ENCODE measurements at places on chromosomes 6 and 20. TPM values are rescaled to one million over a fixed set of nuclear protein-coding genes. Genes with fewer than 3 reads are reported as not detected.

The SEMG1 gene
- total RNA-seq: not detected

DNA sequence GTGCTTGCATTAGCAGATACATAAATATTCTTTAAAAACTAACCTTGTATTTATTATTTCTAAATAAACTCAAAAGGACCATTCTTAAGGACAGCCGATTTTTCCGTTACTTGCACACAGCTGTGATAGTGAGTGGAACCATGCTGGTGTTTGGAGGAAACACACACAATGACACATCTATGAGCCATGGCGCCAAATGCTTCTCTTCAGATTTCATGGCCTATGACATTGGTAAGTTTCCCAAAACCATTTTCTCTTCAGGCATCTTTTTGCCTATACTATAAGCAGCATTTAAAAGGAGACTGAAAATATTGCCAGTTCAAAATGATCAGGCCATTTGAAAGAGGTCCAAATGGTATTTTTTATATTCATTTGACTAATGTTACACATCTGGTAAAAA is 92.3 kb downstream of the ATRN start:
- DNase-seq: no peak

DNA sequence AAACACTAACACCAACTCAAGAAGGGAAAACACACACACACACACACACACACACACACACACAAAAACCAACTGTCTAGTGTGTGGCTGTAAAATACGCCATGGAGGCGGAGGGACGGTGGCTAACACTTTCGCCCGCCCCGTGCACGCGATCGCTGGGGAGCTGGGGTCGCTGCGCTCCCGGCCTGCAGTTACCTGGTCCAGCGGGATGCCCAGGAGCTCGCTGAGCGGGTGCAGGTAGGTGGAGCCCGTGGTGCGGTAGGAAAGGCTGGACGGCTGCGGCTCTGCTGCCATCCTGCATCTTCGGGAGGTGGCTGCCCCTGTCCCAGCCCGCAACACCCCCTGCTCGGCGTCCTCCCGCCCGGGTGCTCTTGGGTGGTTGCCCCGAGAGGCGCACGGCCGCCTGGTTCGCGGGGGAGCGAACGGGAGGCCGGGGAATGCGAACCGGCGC is 303 bp downstream of the MBOAT1 start:
- DNase-seq: peak; percentile 77

DNA sequence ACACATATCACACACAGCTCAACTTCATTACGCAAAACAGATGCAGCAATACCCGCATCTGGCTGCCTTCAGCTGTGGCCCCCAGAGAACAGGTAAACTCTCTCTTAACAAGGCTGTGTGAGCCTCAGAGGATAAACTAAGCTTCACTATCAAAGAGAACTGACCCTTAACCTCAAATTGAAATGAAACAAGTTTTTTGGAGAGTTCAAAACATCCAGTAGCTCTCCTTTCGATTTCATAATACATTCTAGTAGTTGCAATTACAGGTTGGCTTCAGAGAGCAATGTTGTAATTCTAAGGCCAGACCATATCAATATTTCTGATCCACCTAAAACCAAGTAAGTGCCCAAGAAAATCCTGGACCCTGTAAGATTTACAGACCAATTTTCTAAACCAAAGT is 113.5 kb downstream of the FAXC start:
- no peak for DNase-seq

The TRIM15 gene
- total RNA-seq: 2.2 TPM

- DNase-seq: peak; percentile 36
Measured at GRCh38 chr6:6826095-6826901, 237.8 kb downstream of the LY86 start.

DNA sequence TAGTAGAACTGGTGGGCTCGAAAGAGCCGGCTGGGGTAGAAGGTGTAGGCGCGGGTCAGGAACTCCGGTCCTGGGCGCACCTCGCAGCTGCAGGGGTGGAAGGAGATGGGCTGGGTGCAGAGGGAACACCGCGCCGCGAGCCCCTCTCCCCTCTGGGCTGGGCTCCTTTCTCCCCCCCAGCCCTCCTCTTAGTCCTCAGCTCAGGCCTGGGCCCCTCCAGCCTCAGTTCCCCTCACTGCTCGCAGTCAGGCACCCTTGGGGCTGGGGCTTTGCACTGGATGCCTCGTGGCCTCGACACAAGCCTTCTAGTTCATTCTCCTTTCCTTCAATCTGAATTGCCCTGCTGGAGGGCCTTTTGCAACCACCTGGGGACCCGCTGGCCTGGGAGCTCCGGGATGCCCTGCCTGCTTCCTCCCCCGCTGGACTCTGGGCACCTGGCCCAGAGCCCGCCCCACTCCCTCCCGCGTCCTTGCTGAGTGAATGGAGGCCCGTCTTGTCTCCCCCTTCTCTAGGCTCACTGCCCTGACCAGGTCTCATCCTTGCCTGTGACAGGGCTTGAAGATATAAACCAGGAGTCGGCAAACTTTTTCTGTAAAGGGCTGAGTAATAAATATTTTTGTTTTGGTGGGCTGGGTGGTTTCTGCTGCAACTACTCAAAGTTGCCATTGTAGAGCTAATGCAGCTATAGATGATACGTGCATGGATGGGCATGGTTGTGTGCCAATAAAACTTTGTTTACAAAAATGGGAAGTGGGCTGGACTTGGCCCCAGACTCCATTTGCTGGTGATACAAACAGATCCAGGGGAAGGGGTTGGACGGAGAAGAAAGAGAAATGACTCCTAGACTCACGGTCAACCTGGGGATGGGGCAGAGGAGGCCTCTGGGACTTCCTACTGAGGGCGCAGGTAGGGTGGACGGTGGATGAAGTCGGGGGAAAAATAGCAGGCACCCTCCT is 47.3 kb downstream of the APCDD1L start:
- no peak for DNase-seq

GRCh38 chr20:10714236-10714975 is 40.6 kb upstream of the JAG1 start:
- no peak for DNase-seq

- no peak for DNase-seq
Measured at GRCh38 chr20:19867940-19868371, 109.9 kb downstream of the RIN2 start.

The L3MBTL1 gene
- 16.2 TPM for total RNA-seq

DNA sequence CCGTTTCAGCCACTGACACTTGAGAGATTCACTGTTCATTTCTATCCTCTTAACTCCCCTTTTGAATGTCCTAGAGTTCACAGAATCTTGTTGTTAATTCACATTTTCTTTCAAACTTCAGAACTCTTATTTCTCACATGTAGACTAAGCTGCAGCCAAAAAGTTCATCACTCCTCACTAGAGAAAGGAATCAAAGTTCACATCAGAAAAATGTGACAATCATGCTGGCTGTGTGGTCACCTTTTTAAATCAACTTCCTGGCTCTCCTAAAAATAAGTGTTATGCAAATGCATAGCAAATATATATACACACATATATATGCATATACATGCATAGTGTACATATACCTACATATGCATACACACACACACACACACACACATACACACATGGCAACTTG is 123.0 kb downstream of the CBLN4 start:
- DNase-seq: no peak

- DNase-seq: no peak
Measured at GRCh38 chr6:156131221-156131903, 645.8 kb upstream of the ARID1B start.

The PRKN gene
- total RNA-seq: 10.4 TPM

The PKIB gene
- total RNA-seq: 5.3 TPM

The ZNF343 gene
- total RNA-seq: 12.1 TPM

GRCh38 chr6:118985123-118985830 is 50.3 kb upstream of the MCM9 start:
- no peak for DNase-seq

The KCNS1 gene
- 2.9 TPM for total RNA-seq

GRCh38 chr6:41719436-41720261 is 15.8 kb downstream of the TFEB start:
- no peak for DNase-seq

The MCCD1 gene
- total RNA-seq: 3.5 TPM

The HLA-DQA2 gene
- 6.4 TPM for total RNA-seq

The LY6G6F gene
- not detected for total RNA-seq

The ATAT1 gene
- 10.4 TPM for total RNA-seq

DNA sequence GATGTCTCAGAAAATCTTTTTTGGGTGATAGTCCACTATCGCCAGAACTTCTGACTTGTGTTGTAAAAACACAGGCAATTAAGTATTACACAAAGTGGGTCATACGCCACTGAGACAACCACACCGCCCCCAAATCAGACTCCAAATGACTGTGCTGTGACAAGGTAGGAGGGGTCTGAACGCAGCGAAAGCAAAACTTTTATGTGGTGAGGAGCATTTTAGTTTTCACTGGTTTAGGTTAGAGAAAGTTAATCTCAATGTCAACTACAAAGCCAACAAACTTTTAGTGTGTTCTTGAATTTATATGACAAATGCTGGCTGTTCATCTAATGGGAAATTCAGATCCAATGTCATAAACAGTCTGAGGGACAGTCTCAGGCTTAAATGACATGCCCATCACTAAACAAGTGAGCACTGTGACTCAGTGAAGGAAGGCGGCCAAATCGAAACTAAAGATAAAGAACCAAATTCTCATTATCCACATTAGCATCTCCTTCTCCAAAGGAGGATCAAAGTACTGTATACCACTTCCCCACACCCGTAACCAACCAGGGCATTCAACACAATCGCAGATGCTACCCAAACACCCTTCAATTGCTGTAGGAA is 186.7 kb downstream of the GJA10 start:
- DNase-seq: no peak

DNA sequence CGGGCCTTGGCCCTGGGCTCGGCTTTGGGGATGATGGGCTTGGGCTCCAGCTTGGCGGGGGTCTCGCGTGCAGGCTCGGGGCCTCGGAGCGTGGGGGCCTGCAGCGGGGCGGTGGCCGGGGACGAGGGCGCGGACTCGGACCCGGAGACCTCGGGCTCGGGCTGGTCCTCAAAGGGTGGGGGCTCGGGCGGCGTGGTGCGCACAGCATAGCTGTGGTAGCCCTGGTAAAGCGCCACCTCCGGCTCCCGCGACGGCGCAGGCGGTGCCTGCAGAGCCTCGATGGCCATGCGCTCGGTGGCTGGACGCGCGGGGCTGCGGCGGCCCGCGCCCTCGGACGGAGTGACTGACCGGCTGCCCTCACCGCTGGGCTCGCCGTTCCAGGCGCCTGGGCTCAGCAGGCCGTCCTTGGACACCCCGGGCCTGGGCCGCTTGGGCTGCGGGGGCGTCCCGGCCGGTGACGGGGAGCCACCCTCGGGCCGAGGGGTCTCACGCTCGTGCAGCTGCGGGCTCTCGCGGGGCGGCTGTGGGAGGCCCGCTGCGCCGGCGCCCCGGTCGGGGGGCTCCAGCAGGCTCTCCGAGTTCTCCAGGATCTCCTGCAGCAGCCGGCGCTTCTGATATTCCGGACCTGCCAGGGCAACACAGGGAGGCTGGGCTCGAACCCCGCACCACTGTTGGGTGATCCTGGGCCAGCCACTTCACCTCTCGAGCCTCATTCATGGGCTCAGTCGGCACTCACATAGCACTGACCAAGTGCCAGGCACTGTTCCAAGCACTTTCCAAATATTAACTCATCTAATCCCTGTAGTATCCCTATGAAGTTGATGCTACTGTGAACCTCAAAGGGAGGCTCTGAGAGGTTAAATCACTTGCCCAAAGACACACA is 71.0 kb downstream of the JPH2 start:
- DNase-seq: no peak

The OR2B6 gene
- total RNA-seq: not detected

The SIRPD gene
- 0.35 TPM for total RNA-seq

The PDE7B gene
- total RNA-seq: 15.4 TPM

The LSM2 gene
- total RNA-seq: 41.6 TPM

DNA sequence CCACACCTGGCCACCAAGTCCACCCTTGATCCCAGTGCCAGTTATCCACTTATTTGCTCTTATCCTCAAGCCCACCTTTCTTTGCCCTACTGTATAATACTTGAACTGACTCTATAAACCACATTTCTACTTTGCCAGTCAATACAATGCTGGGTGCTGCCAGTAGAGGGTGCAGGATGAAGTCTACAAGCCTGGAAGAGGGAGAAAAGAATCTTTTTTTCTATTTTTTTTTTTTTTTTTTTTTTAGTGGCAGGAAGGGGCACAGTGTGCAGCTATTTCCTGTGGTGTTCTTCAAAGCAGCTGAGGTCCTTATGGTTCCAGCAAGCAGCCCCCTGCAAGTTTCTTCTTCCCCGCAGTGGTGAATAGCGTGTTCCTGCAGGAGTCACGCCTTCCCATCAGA is 22.2 kb upstream of the GABRR1 start:
- no peak for DNase-seq

The FAM83C gene
- not detected for total RNA-seq

The KIAA0408 gene
- 2.7 TPM for total RNA-seq

GRCh38 chr6:4661391-4661790 is 114.8 kb upstream of the CDYL start:
- no peak for DNase-seq

DNA sequence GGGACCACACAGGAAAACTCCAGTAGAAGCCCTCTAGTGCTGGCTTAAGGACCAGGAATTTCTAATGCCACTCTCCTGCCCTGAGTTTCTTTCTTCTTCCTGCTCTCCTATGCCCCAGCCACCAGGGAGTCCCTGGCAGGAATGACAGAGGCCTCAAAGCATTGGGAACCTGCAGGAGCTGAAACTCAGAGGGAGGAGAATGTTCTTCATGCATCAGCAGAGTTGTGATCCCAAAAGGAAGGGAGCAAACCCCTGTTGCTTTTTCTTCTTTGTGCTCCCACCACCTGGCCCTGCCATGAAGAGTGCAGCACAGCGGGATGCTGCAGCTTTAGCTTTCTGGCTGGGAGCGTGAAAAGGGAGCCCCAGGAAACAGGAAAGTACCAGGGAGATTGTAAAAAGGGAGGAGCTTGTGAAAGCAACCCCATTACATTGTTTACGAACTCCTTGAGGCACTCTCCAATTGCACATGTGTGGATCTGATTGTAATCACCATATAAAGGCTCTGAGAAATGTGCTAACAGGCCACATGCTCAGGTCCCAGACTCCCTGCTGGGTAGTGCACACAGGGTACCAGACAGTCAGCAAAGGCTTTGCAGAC is 34.7 kb upstream of the FKBP1A start:
- no peak for DNase-seq

- no peak for DNase-seq
Measured at GRCh38 chr6:160160929-160161646, 39.5 kb downstream of the SLC22A1 start.

DNA sequence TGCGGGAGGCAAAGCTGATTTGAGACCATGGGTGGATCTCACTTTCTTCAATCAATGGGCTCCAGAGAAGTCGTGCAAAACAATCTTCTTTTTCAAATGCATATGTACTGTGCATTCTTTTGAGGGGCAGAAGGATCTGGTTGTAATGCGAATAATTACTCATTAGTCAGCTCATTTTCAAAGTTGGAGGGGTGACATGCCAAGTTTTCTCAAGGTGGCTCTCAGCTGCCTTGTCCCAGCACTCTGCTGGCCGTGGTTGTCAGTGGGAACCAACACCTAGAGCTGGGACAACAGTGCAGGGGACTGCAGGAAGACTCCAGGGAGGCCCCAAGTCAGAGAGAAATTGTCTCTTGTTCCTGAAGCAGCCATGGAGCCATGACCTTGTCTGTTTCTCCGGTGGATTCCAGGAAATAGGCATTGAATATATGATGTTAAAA is 25.3 kb downstream of the MYT1 start:
- no peak for DNase-seq

- DNase-seq: no peak
Measured at GRCh38 chr6:39446909-39447308, 124.4 kb upstream of the KCNK16 start.

- no peak for DNase-seq
Measured at GRCh38 chr6:136666041-136666440, 115.8 kb upstream of the MAP7 start.

The MCM9 gene
- total RNA-seq: 25.9 TPM

The VSTM2L gene
- 4.1 TPM for total RNA-seq
